ENCODE measurements at places on chromosomes 7 and 10.

DNA sequence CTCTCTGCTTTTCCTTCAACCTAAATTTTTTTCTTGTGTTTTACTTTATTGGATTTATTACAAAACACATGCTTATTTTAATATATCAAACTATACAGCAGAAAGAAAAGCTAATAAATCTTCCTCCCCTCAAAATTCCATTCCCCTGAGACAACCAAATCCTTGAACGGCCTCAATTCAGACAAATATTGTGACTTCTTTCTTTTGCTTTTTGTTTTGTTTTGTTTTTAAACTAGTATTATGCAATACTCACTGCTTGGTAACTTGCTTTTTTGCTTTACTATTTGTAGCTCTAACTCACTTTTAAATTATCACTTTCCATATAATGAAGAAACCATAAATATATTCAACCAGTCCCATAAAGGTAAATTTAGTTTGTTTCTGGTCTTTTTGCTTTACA, 59.4 kb upstream of the CDK1 start:
- no peak for DNase-seq

DNA sequence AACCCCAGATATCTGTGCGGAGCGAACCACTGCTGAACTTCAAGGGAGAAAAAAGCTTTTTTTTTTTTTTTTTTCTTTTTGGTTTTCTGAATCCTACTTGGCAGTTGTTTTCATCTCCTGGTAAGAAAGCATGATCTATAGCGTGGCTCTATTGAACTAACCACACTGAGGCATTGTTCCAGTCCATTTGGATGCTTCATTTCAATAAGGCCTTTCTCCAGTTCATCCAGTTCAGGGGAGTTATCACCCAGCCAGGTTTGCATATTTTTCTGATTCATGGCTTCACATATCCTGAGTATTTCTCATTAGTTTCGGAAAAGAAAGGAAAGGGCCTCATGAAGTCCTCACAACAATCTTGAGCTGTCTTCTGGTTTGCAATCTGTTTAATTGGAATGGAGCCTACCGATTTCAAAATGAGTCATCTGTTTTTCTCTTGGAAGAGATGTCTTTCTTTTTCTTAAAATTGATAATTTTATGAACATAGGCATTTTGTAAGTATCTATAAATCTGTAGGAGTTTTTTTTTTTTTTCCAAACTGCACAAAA, 93.1 kb upstream of the STEAP4 start:
- no peak for DNase-seq

DNA sequence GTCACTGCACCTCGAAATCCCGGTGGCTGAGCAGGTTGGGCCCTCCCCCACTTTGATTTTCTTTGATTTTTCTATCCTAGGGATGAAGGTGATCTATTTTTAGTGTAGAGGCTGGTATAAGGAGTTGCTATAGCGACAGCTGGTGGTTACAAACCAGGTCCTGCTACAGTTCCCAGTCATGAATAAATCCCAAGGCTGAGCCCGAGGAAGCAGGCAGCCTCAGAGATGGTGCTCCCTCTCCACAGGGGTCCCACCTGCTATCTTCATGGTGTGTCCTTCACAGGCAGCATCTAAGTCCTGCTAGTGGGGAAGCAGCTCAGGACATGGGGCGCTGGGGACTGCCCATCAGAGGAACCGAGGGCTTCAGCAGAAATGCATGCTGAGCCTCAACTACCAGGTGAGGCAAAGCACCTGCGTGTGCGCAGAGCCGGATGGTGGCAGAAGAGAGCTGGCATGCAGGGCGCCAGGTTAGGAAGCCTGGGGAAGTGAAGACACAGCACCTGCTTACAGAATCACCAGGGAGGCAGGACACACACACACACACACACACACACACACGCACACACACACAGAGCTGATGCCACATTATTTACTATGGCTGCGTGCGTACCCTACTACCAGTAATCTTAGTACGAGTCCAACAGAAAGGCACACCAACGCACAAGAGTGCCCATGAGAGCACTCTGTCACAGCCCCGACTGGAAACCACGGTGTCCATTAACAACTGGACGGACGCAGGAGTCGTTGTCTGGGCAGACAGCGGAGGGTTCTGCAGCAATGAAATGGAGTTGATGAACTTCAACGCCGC, 150.9 kb downstream of the PRKAG2 start:
- DNase-seq: no peak

- peak; percentile 36 for DNase-seq
These were observed 32.1 kb downstream of the HIPK2 start for GRCh38 chr7:139745678-139746143.

- no peak for DNase-seq
These were observed 251.3 kb upstream of the CHRM2 start for GRCh38 chr7:136617176-136617575.

GRCh38 chr10:122263971-122264370, 7.1 kb upstream of the BTBD16 start:
- DNase-seq: no peak

Measured in NCI-H1092 (cell line).